IMR-90 (cell line): ENCODE measurements at places on chromosomes 12 and 14. TPM values are rescaled to one million over a fixed set of nuclear protein-coding genes. Genes with fewer than 3 reads are reported as not detected.

MIP gene
- not detected in 2 replicates for polyA plus RNA-seq

GRCh38 chr12:124727264-124727800 is 136.3 kb downstream of the SCARB1 start:
- DNase-seq, result no peak

- no peak for DNase-seq
Measured at GRCh38 chr12:32768518-32768917, 12.8 kb upstream of the YARS2 start.

- DNase-seq, result no peak
Measured at GRCh38 chr12:58657190-58657589, 263.1 kb downstream of the LRIG3 start.
